Dorsolateral prefrontal cortex (tissue), 122 donors: ENCODE measurements at places on chromosomes 4 and X.

DNA sequence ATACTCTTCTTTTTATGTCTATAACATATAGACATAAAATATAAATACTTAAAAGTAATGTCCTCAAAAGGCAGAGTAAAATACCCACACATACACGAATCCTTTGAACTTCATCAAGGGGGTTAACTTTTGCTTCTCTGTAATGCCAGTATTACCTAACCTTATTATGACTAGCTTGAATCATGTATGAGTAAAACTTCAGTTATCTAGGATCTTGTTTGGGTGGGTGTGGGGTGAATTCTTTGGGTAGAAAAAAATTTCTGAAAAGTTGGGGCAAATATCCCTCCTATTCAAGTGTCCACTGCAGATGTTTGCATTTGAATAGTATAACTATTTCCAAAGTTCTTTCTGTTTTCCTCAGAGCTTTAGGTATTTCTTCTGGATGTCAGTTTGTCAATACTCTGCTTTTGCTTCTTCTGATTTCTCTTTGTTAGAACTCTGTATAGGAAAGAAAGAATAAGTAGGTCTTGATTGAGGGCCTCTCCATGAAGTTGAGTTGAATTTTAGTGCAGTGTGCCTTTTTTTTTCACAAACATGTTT is 173.8 kb downstream of the ADGRL3 start:
- no peak for DNase-seq

- DNase-seq: no peak
Measured at GRCh38 chr4:36997727-36998126, 246.8 kb upstream of the NWD2 start.

DNA sequence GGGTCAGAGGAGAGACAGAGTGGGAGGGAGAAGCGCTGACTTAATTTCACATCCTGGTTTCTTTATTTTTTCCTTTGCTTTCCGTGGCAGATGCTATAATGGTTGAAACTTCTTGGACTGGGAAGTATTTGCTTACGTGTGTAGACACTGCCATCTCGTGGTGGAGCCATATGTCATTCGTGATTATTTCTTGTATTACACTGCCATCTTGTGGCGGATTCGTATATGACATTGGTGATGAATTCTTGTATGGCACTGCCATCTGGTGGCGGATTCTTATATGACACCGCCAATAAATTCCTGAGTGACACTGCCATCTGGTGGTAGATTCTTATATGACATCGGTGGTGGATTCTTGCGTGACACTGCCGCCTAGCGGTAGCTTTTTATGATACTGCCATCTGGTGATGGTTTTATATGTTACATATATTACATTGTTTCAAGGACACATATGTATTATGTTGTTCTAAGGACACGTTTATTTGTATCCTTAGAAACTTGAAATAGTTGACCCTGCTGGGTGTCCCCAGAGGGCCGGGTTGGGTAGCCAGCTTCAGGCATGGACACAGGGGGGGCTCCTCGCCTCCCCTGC is 37.3 kb upstream of the CLCN4 start:
- DNase-seq: no peak

DNA sequence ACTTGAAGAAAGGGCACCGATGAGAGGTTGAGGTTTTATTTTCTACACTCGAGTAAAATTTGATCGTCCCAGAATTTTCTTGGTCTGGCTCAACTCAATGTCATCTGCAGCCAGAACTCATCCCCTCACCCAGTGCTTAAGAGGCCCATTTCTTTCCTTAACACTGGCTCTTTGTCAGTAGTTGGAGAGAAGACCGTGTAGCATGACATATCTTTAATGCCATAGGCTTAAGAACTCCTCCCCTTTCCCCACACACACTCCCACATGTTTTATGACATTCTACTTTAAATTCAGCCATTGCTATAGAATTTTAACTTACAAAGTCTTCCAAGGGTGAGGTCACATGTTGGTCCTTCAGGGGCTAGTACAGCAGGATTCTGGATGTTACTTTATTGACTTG is 44.2 kb upstream of the ZNF827 start:
- DNase-seq: no peak

DNA sequence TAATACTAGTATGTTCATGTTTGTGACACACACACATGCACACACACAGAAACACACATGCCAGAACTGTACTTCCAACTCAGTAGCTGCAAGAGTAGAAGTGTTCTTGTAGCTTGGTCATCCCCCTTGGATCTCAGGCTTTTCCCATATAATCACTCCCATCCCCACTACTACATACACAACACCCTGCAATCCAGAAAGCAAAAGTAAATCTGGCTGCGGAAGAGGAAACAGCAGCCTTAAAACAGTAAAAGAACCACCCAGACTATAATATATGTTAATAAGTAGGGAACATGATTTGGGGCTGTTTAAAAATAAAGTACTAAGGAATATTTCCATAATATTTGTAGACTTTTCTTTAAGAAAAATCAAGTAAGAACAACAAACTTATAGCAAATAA is 103.2 kb downstream of the AMMECR1 start:
- DNase-seq: no peak

DNA sequence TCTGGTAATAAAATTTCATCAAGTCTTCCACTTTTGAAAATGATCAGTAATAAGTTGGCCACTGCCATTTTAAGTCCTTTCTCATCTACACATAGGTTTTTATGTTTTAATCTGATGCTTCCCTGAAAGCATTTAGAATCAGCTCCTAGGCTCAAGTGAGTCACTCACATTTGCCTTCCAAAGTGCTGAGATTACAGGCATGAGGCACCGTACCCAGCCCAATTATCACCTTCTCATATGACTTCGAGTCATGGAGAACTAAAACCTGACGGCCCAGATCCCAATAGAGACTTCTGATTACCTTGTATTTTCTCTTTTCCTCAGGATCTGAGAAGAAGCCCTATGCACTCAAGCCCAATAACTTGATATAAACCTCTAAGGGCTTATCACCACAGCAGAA is 140.8 kb downstream of the OPHN1 start:
- DNase-seq: no peak

- no peak for DNase-seq
Measured at GRCh38 chr4:151092488-151092887, 6.9 kb upstream of the RPS3A start.

DNA sequence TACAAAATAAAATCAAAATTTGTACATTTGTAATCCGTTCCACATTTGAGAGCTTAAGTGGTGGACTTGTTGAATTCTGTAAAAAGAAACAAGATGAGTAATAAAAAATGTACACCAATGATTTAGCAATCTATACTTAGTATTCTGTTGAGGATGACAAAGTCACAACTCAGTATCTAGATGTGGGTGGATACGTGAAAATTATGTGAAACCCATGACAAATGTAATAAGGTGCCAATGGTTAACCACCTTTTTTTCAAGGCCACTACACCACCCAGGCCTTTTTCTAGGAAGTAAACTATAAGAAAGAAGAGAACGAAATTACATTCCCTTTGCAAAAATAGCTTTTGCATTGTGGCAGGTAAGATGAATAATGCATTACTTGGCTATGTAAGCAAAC is 77.0 kb downstream of the ATP8A1 start:
- no peak for DNase-seq

GRCh38 chr4:101911616-101912015 is 121.1 kb downstream of the BANK1 start:
- DNase-seq: no peak

- DNase-seq: no peak
Measured at GRCh38 chrX:130347321-130347720, 7.6 kb downstream of the SLC25A14 start.

- DNase-seq: no peak
Measured at GRCh38 chrX:41890026-41890423, 33.3 kb downstream of the CASK start.

DNA sequence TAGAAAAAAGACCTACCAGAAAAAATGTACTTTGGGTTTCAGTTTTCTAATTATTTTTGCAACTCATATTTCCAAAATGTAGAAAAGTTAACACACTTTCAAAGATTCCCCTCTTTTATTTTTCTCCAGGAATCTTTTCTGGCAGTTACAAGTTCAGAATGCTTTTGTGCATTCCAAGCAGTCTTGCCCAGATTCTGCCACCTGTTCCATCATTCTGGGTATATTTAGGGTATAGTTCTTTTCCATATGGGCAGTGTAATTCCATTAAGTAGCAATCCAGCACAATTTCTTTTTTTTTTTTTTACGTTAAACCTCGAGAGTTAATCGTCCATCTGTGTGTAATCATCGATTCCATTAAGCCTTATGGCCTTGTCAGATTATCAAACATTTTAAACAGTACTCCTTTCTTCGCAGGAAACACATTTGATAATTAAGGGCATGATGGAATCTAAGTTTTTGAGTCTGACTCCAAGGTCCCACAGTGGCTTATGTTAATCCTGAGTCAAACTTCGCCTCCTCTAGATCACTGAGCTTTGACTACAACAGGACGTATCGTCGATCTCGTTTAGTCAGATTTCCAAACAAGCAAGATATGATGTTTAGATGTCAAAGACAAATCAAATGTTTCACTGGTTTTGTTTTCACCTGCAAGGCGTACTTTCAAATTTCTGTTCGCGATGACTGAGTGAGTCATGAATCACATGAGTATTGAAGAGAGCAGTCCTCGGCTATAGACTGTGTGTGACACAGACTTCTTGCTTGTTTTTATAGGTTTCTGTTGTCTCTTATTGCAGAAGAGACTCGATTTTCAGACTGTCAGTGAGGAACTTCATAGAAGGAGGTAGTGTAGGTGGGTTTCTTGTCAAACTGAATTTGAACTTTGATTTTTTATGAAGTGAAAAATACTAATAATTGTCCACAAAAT is 118.9 kb upstream of the GK2 start:
- DNase-seq: no peak

GRCh38 chr4:114082348-114082747 is 102.9 kb upstream of the ARSJ start:
- no peak for DNase-seq
